ENCODE measurements at places on chromosomes 7 and 10.

DNA sequence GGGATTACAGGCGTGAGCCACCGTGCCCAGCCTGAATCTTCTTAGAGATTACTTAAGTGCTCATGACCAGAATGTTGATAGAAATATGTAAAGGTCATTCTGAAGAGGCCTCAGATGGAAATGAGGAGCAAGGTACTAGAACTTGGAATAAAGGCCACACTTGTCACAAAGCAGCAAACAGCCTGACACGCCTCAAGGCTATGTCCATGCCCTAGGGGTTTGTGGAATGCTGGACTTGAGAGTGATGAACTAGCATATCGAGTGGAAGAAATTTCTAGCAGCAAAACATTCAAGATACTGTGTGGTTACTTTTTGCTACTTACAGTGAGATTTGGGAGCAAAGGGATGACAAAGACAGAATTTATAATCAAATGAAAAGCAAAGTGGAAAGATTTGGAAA, 39.0 kb downstream of the ZNF438 start:
- no peak for DNase-seq

- no peak for DNase-seq
Observed at GRCh38 chr7:66583490-66584110, 45.1 kb upstream of the KCTD7 start.

DNA sequence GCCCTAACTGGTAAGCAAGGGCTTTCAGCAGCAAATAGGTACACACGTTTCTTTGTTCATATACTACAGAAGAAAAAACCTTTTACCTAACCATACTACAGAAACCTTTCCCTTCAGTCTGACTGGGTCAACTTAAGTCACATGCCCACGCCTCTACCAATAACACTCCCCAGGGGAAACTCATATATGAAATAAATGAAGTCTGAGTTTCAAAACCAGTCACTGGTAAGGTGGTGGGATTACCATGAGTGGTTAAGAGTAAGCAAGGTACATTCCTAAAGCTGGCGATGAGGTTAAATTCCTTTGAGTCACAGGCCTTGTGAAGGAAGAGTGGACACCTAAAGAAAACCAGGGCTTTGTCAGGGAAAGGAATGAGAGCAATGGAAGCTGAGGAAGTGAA, 21.4 kb upstream of the KIF20B start:
- DNase-seq = no peak

- DNase-seq = no peak
Observed at GRCh38 chr7:139992353-139993044, 70.3 kb downstream of the PARP12 start.

DNA sequence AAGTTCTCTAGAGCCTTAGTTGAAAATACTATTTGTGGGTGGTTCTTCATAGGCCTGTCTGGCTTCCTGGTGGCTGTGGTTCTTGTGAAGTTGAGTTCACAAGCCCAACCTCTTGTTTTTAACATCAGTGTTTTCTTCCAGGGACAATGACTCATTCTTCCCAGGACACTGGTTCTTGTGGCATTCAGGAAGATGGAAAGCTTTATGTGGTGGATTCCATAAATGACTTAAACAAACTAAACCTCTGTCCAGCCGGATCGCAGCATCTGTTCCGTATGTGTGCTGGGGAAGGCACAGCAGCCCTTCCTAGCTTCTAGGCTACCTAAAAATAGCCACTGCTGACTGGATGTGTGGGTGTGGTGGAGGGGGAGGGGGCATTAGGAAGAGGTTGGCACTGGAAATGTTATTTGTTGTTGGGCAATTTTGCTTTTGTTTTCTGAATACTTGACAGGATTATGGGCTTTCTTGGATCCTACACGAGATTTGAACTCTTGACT, 3.9 kb downstream of the LSMEM1 start:
- DNase-seq = no peak

DNA sequence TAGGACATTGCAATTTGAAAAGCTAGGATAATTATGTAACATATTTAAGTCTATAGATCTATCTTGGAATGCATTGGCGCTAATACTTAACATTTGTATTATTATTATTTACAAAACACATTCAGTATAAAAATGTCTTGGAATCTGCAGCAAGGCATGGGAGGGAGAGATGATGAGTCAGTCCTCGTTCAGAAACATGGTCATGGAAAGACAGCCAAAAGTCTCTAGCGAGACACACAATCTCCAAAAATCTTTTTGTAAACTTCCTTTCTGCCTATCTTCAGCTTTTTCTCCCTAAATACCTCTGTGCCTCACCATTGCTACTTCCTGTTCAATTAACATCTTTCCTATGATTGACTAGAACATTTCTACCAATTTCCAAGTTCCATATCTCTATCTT, 188.4 kb upstream of the CACNA2D1 start:
- DNase-seq = no peak

- DNase-seq = no peak
Observed at GRCh38 chr10:81569488-81569887, 305.5 kb upstream of the NRG3 start.

- DNase-seq = no peak
Observed at GRCh38 chr10:58943256-58943890, 233.1 kb upstream of the PHYHIPL start.

DNA sequence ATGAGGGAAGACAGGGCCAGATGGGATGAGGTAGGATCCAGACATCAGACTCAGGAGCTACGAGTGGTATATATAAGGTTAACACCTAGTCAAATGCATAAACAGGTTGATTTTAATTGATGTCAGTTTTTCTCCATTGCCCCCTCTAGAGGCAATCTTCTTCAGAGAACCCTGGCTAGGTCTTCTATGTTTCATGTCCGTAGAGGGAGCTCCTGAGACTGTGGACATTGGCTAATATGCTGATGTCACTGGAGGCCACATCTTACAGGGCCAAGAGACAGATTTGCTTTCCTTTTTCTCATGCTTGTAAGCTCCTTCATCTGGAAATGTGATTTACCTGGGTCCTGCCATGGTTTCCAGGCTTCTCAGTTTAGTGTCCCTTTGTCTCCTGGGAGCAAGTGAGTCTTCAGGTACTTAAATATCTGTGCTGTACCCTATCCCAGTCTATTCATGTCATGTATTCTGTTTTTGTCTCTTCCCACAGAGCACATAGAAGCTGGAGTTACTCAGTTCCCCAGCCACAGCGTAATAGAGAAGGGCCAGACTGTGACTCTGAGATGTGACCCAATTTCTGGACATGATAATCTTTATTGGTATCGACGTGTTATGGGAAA, 161.6 kb upstream of the PRSS1 start:
- DNase-seq = no peak

GRCh38 chr7:41979834-41980307, 257.1 kb downstream of the GLI3 start:
- no peak for DNase-seq

DNA sequence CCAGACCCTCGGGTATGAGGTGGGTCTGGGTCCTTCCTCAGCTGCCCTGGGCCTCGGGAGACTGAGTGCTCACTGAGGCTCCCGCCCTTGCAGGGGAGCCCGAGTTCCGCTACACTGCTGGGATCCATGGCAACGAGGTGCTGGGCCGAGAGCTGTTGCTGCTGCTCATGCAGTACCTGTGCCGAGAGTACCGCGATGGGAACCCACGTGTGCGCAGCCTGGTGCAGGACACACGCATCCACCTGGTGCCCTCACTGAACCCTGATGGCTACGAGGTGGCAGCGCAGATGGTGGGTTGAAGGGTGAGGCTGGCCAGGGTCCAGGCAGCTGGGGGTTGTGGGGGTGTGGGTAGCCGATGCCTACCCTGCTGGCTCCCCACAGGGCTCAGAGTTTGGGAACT, 7.6 kb downstream of the AEBP1 start:
- no peak for DNase-seq

GRCh38 chr7:18018296-18019215, 9.1 kb downstream of the PRPS1L1 start:
- no peak for DNase-seq

GRCh38 chr7:135210888-135211178, 493 bp downstream of the WDR91 start:
- DNase-seq = no peak

DNA sequence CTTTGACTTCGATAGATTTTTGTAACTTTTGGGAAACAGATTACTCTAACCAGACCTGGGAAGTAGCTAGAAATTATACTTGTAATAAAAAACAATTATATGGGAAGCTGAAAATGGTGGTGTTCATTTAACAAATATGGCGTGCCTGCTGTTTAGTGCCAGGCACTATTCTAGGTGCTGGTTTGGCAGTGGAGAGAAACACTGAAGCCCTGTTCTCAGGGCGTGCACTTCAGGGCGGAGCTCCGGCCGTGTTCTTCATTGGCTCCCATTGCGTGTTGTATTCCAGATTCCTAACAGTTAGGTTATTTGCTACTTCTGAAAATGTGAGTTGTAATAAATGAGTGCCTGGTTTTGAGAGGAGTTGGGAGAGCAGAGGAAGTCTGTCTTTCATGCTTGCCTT, 38.6 kb downstream of the DNAJB6 start:
- DNase-seq = no peak

GRCh38 chr10:42974693-42975002, 102.2 kb upstream of the RET start:
- DNase-seq = no peak

DNA sequence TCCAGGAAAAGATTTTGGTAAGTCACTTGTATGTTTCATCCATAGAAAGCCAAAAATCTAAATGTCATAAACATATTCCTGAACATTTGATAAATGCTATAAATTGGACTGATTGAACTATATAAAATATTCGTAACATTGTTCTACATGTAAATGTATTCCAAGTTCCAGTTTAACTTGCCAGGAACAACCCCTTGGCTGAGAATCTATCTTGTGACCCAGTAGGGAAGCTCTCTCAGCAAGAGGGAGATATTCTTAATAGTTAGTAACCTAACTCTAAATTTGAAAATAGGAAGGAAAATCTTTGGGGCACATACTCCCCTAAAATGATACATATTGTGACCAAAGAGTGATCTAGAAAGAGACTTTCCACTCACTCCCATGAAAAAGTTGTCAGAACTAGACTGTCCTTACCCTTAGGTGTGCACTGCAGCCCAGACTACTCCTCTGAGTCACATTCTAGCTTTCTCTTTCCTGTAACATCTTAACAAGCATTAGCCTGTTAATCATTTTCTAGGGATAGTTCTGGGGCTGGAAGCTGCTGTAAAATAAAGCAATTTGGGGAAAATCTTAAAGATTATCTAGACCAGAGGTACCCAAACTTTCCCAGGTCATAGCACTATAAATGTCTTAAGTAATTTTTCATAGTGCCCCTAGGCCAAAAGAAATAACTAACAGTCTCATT, 73.7 kb upstream of the SKAP2 start:
- DNase-seq = no peak

DNA sequence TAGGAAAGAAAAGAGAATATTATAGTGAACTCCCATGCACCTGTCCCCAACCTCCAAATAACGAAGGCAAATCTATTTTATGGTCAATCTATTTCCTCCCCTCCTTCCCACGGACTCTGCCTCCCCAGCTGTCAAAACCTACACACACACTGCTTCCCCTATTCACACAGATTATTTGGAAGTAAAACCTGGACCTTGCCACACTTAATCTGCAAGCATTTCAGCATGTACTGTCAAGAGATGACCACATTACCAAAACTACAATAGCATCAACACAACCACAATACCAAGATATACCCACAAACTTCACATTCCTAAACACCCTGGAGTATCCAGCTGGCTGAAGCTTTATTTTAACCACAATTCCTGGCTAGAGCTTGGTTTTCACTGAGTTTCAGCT, 27.8 kb upstream of the KCNK18 start:
- no peak for DNase-seq

GRCh38 chr7:4774658-4775249, 669 bp upstream of the AP5Z1 start:
- DNase-seq = no peak

DNA sequence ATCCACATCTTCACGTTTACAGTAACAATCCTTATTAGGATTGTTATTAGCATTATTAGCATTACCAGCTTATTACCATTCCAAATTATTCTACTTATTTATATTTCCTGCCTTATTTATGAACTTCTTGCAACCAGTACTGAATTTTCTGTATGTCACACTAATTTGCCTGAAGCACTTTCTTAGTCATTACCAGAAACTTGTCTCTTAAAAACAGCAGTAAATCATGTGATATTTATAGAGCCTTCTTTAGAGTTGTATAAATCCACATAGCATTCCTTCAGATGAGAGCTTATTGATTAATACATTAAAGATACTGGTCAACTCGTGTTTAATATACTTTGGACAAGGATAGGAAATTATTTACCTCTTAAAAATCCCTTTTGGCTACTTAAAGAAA, 618.6 kb downstream of the SUGCT start:
- no peak for DNase-seq

- no peak for DNase-seq
Observed at GRCh38 chr7:93646538-93646937, 72.0 kb upstream of the CALCR start.

DNA sequence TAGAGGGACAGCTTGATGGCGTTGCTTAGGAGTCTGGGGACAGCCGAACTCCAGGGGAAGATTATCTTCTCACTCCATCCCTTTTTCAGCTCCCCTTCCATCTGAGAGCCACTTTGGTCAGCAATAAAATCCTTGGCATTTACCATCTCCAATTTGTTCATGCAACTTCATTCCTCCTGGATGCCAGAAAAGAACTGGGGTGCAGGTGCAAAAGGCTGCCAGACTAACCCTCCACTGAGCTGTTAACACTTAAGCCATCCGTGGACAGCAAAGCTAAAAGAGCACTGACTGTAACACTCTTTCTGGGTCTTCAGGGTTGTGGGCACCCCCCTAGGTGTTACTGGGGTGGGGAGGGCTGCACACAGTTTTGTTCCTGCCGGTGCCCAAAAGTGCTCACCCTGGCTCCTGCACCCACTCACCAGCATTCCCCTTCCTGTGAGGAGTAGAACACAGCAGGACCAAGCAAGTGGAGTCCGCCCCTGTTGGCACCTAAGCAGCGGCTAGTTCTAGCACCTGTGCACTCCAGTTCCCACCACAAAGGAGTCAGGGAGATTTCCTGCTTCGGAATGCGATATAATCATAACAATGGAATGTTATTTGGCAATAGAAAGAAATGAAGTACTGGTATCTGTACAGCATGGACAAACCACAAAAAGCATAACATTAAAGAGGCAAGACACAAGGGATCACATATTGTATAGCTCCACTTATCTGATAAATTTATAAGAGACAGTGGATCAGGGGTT, 95.1 kb downstream of the NPY start:
- DNase-seq = no peak

GRCh38 chr7:46058086-46058823, 137.2 kb upstream of the IGFBP3 start:
- no peak for DNase-seq

GRCh38 chr7:20488850-20489249, 126.6 kb upstream of the ABCB5 start:
- no peak for DNase-seq

DNA sequence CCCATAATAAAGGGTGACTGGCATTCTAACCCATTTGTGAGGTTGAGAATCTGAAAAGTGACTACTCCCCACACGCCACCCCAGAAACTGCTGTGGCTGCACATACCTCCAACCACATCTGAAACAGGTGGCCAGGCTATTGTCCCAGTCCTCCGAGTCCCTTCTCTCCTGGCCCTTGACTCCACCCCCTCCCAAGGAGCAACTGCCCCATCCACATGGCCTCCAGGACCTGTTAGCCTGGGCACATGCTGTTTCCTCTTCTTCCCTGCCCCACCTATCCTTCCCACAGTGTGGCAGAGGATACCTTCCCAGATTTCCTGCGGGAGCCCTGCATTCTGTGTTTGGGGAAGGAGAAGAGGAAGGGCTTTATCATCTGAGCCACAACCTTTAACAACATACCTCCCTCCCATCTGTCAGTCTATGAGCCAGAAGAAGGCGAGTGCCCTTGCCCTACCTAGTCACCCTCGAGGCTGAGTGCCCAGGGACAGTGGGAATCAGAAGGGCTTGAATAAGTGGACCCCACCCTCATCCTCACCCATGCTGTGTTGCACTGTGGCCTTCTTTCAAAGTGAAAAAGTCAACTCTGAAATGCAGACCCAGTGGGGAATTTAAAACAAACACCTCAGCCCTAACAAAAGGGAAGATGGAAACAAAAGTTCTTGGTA, 11.9 kb downstream of the STEAP1B start:
- no peak for DNase-seq

All from stimulated activated CD4-positive, alpha-beta T cell treated with anti-CD3 and anti-CD28 coated beads, TNF-alpha, amount 100 ng/mL, for 1 hour (primary cell).